Uterus (tissue), 4 donors: ENCODE measurements at places on chromosomes 13 and 19. TPM values are rescaled to one million over a fixed set of nuclear protein-coding genes. Genes with fewer than 3 reads are reported as not detected.

The OR7C1 gene
- total RNA-seq = not detected

The SIPA1L3 gene
- total RNA-seq = 11.5 TPM

The SERP2 gene
- 12.6 TPM for total RNA-seq

The KLK12 gene
- not detected for total RNA-seq

The SOHLH2 gene
- total RNA-seq = not detected

The RNF225 gene
- not detected for total RNA-seq

The WASF3 gene
- 37.5 TPM for total RNA-seq

The BEST2 gene
- total RNA-seq = not detected

The TOMM40 gene
- 24.7 TPM for total RNA-seq

The ZNF382 gene
- 1.3 TPM for total RNA-seq

The WDR88 gene
- not detected for total RNA-seq

The RTBDN gene
- total RNA-seq = not detected

The PCDH17 gene
- 9.7 TPM for total RNA-seq

The TFDP1 gene
- total RNA-seq = 101 TPM

The SMIM17 gene
- 0.70 TPM for total RNA-seq

The FIZ1 gene
- total RNA-seq = 0.26 TPM

The CTXN1 gene
- 14.9 TPM for total RNA-seq

The ZSCAN1 gene
- total RNA-seq = not detected

The MBD3 gene
- 53.8 TPM for total RNA-seq

The NLRP4 gene
- total RNA-seq = not detected

The FCGBP gene
- total RNA-seq = 3.8 TPM

The ATXN8OS gene
- not detected for total RNA-seq

The APOC4 gene
- total RNA-seq = not detected

The NLRP7 gene
- not detected for total RNA-seq

The SHC2 gene
- 3.3 TPM for total RNA-seq

The ZNF835 gene
- 1.5 TPM for total RNA-seq

The KISS1R gene
- not detected for total RNA-seq

The DLL3 gene
- total RNA-seq = not detected

The ZNF541 gene
- not detected for total RNA-seq

The CLN5 gene
- total RNA-seq = 49.8 TPM
